Stimulated activated CD8-positive, alpha-beta memory T cell treated with anti-CD3 and anti-CD28 coated beads, Interleukin-2, amount 100 ng/mL, for 1 hour (primary cell): ENCODE measurements at places on chromosomes 4 and X.

DNA sequence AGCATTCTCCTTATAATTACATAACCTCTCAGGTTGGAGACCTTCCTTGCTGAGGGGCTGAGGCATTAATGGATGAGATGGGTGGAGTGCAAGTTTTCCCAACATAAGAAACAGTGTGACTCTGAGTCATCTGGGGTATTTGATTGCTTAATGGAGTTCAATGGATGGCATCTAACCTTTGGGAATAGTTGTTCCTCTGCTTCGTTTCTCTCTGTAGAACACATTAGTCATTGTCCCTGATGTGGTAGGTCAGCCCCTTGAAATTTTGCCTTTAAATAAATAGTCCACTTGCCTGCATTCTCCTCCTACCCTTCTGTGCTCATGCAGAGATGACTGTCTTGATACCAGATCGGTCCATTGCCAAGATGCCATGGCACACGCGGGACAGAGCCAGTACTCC lies 38.6 kb downstream of the SLITRK2 start:
- DNase-seq = no peak

GRCh38 chrX:130896026-130896425 lies 7.0 kb downstream of the ENOX2 start:
- no peak for DNase-seq

GRCh38 chr4:140078366-140078765 lies 75.6 kb downstream of the MAML3 start:
- DNase-seq = no peak

DNA sequence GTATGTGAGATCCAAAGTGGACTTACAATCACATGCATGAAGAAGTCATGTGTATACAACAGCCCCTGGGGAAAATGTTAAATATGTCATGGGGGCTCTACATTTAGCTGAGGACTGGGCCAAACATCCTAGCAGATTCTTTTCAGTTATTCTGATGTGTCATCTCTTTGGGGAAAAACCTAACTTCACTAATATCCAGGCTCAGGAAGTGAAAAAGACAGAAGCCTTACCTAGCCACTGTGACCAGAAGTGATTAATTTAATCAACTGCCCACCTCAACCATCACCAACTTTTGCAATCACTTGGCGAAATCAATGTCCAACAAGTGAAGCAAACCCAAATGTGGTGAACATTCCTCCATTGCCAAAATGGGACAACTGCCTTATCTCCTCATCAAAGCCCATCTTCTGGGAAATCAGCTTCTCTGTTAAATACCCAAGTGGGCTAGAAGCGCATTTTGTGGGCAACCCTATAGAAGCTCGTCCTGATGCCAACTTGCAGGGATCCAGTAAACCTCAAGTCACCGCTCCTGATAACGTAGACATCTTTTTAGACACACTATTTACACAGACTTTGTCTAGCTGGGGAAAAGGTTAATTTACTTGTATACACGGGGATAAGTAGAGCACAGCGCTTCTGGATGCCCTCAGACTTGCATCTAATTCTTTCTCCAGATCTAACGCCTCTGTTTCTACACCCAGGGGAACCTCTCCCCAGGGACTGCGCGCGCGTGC lies 1.4 kb upstream of the HHIP start:
- no peak for DNase-seq

DNA sequence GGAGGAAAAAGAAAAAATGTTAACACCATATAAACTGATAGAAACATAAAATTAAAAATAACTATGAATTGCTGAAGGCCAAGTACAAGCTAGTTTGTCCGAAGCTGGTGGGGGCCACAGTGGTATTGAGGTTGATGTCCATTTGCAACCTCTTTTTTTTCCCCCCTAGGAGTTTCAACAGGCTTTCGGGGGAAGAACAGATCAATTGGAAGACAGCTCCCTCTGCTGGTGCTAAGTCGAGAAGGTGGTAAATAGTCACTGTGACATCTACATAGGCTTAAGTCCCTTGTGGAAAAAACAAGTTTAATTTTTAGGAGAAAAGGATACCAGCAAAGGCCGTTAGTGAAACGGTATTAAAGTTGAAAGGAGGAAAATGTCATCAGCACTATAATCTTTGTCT lies 115.7 kb upstream of the ZXDA start:
- no peak for DNase-seq

DNA sequence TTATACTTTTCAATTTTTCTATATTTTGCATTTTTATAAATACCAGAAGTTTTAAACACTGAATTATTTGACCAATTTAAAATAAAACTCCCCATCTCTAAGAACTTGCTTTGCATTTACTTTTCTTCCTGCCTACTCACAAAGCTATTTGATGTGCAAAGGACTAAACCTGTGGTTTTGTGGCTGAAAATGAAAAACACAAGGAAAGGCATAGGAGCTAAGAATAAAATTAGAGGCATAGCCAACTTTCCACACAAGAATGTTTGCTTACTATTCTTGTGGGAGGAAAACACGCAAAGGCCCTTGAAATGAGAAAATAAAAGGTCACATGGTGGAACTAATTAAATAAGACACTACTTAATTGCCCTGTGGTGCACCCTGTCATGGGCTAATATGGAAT lies 221.2 kb downstream of the KLHL13 start:
- no peak for DNase-seq

GRCh38 chrX:33415459-33415858 lies 204.1 kb upstream of the DMD start:
- DNase-seq = no peak

DNA sequence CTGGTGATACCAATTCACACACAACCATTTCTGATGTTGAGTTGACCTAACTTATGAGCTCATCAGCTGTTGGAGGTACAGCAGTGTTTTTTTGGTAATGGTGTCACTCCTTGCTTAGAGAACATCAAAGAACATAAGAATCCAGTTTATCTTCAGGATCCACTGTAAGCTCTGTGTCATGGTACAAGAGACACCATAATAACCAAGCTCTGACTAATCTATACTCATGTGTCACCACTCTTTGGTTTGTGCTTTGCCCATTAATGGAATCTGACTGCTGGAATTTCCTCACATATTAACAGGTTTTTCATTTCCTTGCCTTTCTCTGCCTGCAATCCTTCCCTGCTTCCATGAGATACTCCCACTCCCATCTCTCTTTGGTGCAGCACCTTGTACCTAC lies 735.1 kb upstream of the LCORL start:
- DNase-seq = no peak

DNA sequence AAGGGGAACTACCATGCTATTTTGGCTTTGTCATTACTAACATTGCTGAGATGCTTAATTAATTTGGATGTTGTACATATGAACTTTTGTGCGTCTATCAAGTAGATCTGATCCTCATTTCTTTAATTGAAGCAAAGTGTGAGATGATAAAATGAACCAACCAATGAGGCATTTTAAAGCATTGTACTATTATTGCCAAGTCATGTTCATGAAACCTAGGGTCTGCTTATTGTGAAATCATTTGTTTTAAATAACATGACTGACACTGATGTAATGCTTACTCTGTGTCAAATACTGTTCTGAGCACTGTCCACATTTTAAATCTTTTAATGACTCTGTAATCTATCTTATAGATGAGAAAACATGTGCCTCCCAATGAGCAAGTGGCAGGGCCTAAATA lies 57.7 kb downstream of the C4orf33 start:
- DNase-seq = no peak

DNA sequence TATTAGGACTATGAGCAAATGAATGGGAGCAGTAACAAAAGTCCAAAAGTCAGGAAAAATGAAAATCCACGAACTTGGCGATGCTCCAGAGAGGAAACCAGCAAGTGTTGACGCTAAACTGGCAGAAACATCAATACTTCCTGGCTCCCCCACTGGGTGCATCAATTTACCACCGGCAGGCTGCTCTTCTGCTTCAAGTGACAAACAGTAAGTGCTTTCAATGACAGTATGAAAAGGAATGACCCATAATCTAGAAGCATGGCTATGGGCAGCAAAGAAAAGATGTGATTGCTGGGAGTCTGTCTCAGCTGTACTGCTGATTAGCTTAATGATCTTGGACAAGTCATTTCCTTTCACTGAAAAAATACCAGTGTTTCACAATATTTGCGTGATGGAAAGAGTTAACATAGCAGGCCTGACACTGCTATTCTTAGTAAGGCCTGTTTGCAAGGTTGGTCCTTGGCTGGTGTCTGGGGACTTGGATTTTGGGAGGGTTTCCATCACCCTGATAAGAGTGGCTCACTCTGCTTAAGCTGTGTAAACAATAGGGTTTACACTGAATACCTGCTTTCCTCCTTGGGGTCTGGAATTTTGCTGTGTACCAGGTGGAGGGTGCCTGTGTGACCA lies 8.7 kb downstream of the ATP11C start:
- no peak for DNase-seq

GRCh38 chr4:6152869-6153705 lies 47.3 kb downstream of the JAKMIP1 start:
- no peak for DNase-seq

GRCh38 chr4:25160714-25161592 lies 704 bp upstream of the SEPSECS start:
- DNase-seq = no peak

GRCh38 chrX:149286940-149287349 lies 218.2 kb downstream of the IDS start:
- peak; percentile 6 for DNase-seq
